GM23248 (cell line): ENCODE measurements at places on chromosomes 5 and 9. TPM values are rescaled to one million over a fixed set of nuclear protein-coding genes. Genes with fewer than 3 reads are reported as not detected.
A peak's percentile ranks its signal among the peaks of the same experiment; 100 is the strongest.

DNA sequence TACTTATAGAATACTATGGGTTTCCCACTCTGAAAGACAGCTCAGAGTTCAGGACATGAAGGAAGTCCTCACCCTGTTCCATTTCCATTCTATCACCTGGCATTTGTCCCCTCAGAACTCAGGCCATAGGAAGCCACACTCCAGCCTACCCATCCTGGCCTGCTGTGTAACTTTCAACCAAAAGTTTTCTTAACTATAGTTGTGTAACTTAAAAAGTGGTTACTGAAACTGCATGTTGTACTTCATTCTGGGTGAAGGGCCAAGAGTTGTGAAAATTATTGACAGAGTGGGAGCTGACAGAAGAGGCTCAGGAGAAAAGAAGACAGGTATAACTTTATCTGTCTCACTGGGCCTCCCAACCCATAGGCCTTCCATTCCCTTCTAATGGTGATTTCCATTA, 212.5 kb downstream of the RAB3C start:
- H3K36me3 ChIP-seq, result no peaks in the 10 kb centered on the region
- H3K4me3 ChIP-seq, result no peak overlapping the region
- no peak overlapping the region for H3K27ac ChIP-seq
- no peak for DNase-seq

DNA sequence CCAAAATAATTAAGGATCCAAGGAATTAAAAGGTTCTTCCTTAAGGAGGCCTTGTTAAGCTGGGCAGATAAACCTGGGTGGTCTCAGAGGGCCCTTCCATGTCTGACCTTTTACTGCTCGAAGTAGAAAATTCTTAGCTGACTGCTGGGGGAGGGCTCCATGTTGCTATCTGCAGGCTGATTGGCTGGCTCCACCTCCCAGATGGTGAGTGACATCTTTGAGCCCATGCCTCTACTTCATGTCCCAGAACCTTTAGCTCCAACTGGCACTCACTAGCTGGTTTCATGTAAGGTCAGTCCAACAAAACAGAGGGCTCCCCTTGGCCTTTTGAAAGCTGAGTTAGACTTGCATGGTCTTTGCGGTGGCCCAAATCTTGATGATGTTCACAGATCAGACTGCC, 188.2 kb downstream of the PAX5 start:
- no peaks in the 10 kb centered on the region for H3K36me3 ChIP-seq
- H3K4me1 ChIP-seq, result no peaks in the 10 kb centered on the region
- DNase-seq, result no peak

DNA sequence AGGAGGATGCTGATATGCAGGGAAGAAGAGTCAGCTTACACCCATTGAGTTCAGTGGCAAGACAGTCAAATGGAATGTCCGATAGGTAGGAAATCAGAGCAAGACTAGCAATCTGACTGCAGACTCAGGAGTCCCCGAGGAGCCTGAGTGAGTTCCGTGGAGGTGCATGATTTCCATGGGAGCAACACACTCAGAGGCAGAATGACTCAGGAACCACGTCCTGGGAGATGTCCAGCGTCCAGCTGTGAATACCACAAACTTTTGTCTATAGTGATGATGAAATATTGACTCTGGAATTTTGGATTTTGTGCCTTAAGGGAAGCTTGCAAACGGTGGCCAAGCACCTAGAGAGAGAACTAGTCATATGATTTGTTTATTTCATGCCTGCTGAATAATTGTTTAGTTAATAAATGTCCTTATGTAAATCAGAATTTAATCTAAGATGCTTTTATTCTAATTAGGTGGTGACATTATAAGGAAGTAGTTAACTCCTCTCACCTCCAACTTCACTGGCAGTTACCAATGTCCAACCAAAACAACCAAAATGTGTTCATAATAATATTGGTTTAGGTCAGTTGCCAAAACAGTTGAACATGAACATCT, 100.4 kb downstream of the PDE4D start:
- H3K27me3 ChIP-seq, result no peaks in the 10 kb centered on the region
- peak; percentile 95 for DNase-seq
- no peaks in the 10 kb centered on the region for H3K36me3 ChIP-seq
- H3K4me1 ChIP-seq, result peaks cover 19% of the 10 kb centered on the region
- H3K4me3 ChIP-seq, result peak overlapping the region; percentile 22; the same call in 1 of the 2 replicates
- H3K27ac ChIP-seq, result peak overlapping the region; percentile 45

GRCh38 chr9:99359336-99359735, 137.3 kb downstream of the SEC61B start:
- peaks cover 27% of the 10 kb centered on the region for H3K27me3 ChIP-seq
- no peak for DNase-seq
- H3K4me3 ChIP-seq, result no peak overlapping the region
- no peaks in the 10 kb centered on the region for H3K36me3 ChIP-seq

DNA sequence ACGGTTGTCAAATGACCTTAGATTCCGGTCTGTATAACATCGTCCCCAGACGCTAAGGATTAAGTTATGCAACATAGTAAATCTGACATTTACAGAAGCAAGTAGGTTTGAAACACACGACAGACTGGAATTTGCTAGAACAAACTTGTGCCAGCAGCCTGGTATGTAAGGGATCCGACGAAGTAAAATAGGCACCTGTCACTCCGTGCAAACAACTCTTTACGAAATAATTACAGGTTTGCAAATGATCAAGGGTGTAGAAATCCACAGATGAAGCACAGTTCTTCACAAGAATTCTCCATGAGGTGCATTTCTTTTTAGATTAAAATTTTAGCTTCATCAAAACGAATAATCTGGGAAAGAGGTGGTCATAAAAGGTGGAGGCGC, 508 bp downstream of the MOCS2 start:
- H3K27me3 ChIP-seq, result no peaks in the 10 kb centered on the region
- DNase-seq, result peak; percentile 38
- H3K27ac ChIP-seq, result no peak overlapping the region
- peak overlapping the region; percentile 86 for H3K4me3 ChIP-seq
- H3K4me1 ChIP-seq, result peaks cover 12% of the 10 kb centered on the region; the same call in 1 of the 2 replicates

GRCh38 chr9:19994296-19994695, 205.5 kb upstream of the SLC24A2 start:
- no peaks in the 10 kb centered on the region for H3K27me3 ChIP-seq
- peaks cover 40% of the 10 kb centered on the region for H3K4me1 ChIP-seq
- no peak overlapping the region for H3K4me3 ChIP-seq

DNA sequence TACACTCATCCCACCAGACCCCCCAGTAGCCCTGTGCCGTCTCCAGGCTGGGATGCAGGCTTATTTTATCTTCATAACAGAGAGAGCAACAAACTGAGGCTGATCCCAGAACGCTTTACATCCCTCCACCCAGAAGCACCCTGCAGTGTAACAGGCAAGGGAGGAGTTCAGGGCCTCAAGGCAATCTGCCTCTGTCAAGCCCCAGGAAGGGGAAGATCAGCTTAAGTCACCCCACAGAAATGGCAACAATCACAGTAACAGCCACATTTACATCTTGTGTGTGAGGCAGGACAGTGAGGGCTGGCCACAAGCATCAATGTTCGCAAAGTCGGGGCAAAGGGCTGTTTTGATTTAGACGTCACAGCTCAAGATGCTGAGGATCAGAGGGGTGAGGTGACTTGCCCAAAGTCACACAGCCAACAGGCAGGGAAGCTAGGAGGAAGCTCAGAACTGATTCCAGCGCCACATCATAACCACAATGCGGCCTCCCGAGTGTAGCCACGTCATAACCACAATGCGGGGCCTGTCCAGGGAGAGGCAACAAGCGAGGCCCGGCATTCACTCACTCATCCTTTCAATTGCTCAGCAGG, 14.4 kb downstream of the STK10 start:
- no peak overlapping the region for H3K4me3 ChIP-seq
- no peaks in the 10 kb centered on the region for H3K36me3 ChIP-seq
- no peak overlapping the region for H3K27ac ChIP-seq
- H3K4me1 ChIP-seq, result no peaks in the 10 kb centered on the region
- H3K27me3 ChIP-seq, result no peaks in the 10 kb centered on the region

- no peaks in the 10 kb centered on the region for H3K36me3 ChIP-seq
- no peak overlapping the region for H3K27ac ChIP-seq
- no peak overlapping the region for H3K4me3 ChIP-seq
- peaks cover 55% of the 10 kb centered on the region for H3K27me3 ChIP-seq
- DNase-seq, result no peak
Observed at GRCh38 chr9:130667120-130667435, 2.7 kb downstream of the PRDM12 start.

GRCh38 chr5:73950912-73951430, 325.0 kb downstream of the ARHGEF28 start:
- H3K27ac ChIP-seq, result no peak overlapping the region
- DNase-seq, result no peak
- H3K4me1 ChIP-seq, result peaks cover 20% of the 10 kb centered on the region
- H3K36me3 ChIP-seq, result no peaks in the 10 kb centered on the region
- no peak overlapping the region for H3K4me3 ChIP-seq
- H3K27me3 ChIP-seq, result no peaks in the 10 kb centered on the region

DNA sequence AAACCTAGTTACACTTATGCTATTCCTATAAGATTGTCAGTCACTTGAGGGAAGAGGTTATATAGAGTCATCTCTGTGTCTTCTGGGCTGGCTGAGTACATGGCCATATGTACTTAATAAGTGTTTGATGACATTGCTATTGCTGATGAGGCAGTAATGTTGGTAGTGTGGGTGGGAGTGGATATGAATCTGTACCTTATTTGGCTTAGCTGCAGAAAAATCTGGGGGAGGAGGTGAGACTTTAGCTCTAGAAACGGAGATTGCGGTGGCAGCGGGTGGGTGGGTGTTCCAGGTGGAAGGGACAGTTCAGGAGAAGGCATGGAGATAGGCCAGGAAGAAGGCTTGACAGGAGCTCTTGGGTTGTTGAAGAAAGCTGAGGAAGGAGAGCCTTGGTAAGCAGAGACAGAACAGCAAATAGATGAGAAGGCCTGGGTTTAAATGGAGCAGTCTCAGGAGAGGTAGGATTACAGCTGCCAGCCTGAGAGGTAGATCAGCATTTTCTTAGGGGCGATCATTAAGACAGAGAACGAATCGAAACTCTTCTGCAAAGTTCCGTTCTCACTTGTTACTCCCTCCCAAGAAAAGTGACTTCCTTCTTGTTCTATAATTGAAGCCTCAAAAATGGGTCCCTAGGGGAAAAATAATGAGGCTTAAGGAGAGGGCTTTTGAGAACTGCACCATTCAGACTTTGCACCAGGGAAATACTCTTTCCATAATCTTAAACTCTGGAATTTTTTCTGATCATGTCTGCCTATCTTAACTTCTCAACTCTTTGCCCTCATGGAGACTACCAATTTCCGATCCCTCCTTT, 160.5 kb downstream of the UNC13B start:
- no peaks in the 10 kb centered on the region; the same call in 1 of the 2 replicates for H3K4me1 ChIP-seq
- no peaks in the 10 kb centered on the region for H3K27me3 ChIP-seq
- DNase-seq, result peak; percentile 11
- no peak overlapping the region for H3K27ac ChIP-seq
- H3K36me3 ChIP-seq, result no peaks in the 10 kb centered on the region

DNA sequence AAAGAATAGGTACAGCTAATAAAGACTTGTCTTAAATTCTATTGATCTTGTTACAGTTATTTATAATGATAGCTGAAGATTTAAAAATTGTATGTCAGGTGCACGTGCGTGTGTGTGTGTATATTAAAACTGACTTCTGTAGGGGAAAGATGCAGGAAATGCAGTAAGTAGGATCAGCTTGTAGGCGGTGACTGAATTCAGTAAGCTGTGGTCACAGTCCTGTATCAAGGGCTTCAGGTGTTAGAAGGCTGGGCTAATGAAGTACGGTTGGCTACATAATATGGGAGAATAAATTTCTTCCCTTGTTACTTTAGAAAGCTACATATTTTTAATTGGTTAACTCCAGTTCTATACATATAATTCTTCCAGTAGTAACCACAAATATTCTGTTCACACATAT, 54.2 kb downstream of the LNPEP start:
- H3K36me3 ChIP-seq, result peaks cover 16% of the 10 kb centered on the region; the same call in 1 of the 2 replicates
- H3K4me1 ChIP-seq, result no peaks in the 10 kb centered on the region
- no peak overlapping the region for H3K27ac ChIP-seq
- no peak for DNase-seq
- H3K4me3 ChIP-seq, result no peak overlapping the region

DNA sequence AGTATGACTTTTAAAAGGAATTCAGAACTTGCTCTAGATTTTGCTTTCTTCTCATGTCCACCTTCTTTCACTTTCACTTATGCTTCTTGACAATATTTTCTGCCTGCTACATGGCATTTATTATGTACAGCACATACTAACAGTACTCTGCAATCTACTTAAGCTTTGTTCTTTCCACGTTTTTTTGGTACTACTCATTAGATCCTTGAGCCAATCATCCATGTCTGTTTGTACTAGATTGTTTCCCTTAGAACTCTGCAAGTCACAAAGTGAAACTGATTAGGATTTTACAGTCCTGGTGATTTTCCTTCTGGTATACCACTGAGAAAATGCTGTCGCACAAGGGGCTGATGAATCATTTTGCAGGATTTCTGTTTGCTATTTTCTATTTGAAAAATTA, 78.3 kb downstream of the PARP8 start:
- peak overlapping the region; percentile 66 for H3K4me3 ChIP-seq
- H3K4me1 ChIP-seq, result peaks cover 5% of the 10 kb centered on the region; the same call in 1 of the 2 replicates
- no peaks in the 10 kb centered on the region for H3K36me3 ChIP-seq
- peak; percentile 46 for DNase-seq
- H3K27ac ChIP-seq, result 0 out of 2 replicates have a peak overlapping the region, but pooled peaks have one; percentile 28

DNA sequence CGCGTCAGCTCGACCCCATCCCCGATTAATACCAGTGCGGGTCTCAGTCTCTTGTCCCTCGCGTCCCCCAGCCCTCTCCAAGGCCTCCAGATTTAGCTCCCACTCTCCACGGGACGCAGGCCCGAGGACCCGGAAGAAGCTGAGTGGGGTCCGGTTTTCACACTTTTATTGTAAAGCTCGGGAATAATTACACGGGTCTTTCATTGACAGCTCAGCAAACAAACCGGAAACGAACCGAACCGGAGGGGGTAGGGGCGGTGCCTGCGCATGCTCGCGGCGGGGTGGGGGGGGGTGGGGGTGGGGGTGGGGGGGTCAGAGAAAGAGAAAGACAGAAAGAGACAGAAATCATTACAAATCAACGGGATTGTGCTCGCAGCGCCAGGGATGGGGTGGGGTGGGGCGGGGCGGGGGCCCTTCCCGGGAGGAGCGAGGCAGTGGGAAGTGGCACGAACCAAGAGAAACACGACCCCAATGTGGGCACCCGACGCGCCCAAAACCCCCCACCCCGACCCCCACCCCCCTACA, 27.9 kb downstream of the PCDH1 start:
- peaks cover 8% of the 10 kb centered on the region; the same call in 1 of the 2 replicates for H3K4me1 ChIP-seq
- peak overlapping the region; percentile 85 for H3K4me3 ChIP-seq
- H3K27ac ChIP-seq, result peak overlapping the region; percentile 80

DNA sequence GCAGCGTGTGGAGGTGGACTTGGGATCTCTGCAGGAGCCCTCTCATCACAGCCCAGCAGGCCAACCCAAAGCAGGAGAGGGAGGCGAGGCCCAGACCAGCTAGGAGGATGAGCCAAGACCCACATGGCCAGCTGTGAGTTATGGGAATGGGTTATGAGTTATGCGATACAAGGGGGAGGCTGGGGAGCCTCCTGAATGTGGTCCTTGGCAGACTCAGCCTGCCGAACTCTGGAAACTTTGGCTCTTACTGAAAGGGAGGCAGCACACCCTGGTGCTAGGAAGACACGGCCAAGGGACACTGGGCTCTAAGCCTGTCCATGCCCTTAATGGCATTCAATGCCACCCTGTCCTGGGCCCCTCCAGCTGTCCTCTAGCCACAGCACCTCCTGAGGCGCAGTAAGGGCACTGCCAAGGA, 7.7 kb upstream of the VAV2 start:
- no peaks in the 10 kb centered on the region for H3K36me3 ChIP-seq
- H3K4me3 ChIP-seq, result no peak overlapping the region
- 0 out of 2 replicates have a peak, but pooled peaks cover 4% of the 10 kb centered on the region for H3K27me3 ChIP-seq
- H3K27ac ChIP-seq, result no peak overlapping the region
- no peaks in the 10 kb centered on the region for H3K4me1 ChIP-seq

The FYB1 gene
- under 0.01 TPM in 1 of 2 replicates, not detected in the other for total RNA-seq

The BTNL8 gene
- total RNA-seq, result not detected in 2 replicates

The SPOCK1 gene
- 238 and 268 TPM in 2 replicates for total RNA-seq
